ENCODE measurements at places on chromosomes 11 and 22.

DNA sequence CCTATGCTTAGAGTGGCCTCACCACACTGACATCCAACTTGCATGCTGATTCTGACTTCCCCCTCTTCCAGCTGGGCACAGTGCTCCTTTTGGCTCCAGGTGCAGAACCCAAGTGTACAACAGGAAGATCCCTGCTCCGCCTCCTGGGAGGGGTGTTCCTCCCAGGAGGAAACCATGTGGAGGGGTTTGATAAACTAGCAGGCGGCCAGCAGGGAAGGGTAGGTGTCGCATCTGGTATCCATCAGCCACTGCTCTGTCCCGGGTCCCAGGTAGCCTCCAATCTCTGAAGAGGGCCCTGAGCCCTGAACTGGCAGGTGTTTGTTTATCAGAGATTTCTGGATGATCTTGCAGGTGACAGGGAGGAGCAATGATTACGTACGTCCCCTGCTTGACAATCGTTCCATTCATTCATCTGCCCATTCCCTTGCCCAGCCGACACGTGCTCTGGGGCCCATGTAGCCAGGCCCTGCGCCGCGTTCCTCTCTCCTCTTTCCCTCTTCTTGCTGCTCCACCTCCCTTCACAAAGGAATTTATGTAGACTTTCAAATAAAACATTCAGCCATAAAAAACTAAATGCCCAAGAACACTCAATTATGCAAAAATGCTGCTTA is 41.2 kb upstream of the MICAL2 start:
- DNase-seq: no peak

DNA sequence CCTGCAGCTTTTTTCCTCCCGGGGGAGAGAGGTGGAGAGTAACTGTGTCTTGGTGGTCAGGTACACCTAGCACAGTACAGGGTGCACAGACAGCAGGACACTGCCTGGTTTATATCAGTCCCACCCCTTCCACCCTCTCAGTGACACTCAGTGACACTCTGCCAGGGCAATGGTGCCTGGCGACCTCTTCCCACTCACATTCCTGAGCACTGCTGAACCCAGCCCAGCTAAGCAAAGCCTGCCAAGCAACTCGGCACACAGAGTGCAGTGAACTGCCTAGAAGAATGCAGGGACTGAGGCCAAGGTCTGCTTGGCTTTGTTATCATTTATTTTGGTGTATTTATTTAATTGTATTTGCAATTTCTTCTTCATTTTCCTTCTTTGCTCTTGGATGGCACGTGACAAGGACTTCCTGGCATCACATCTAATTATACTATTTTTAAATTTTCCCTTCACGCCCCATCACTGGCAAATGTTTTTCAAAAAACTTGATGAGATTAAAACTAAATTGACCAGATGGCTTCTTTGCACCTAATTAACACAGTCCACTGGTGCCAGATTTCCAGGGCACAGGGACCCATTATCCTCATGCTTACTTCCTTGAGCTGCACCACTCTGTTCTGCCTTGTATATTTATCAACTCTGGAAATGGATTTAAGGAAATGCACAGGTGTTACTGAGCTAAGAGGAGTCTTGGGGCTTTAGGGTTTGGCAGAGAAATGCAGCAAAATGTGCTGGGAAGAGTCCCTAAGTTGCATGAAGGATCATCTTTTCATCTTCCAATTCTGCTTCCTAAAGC is 205.6 kb downstream of the ADAMTS15 start:
- DNase-seq: no peak

- DNase-seq: no peak
Measured at GRCh38 chr11:34242037-34242625, 115.7 kb downstream of the ABTB2 start.

DNA sequence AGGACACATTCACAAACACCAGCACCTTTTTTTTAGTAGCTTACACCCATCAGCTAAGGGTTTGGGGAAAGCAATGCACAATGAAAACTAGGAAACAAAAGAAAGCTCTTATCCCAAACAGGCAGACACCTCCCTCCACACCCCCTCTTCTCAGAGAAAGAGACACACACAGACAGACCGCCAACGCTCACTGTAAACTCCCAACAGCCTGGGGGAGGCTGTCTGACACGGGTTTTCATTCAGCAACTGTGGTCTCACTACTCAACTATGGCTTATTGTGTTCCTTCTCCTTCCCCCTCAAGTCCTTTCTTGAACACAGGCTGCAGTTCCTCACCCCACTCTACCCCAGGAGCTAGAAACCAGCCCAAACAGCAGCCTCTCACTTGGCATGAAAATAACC is 123.4 kb downstream of the C11orf58 start:
- DNase-seq: no peak

- no peak for DNase-seq
Measured at GRCh38 chr11:63274776-63275175, 31.4 kb upstream of the SLC22A25 start.

DNA sequence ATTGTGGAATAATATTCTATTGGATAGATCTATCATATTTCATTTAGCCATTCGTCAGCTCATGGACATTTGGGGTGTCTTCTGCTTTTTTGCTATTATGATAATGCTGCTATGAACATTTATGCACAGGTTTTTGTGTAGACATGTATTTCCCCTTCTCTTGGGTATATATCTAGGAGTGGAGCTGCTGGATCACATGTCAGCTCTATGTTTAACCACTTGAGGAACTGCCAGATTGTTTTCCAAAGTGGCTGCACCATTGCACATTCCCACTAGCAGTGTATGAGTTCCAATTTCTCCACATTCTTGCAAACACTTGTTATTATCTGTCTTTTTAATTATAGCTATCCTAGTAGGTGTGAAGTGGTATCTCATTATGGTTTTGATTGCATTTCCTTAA is 75.0 kb downstream of the C11orf65 start:
- DNase-seq: no peak

- no peak for DNase-seq
Measured at GRCh38 chr11:76808171-76808570, 25.0 kb downstream of the TSKU start.

- DNase-seq: no peak
Measured at GRCh38 chr11:124538019-124538418, 5.4 kb downstream of the OR8B12 start.

GRCh38 chr11:72405009-72405408 is 29.3 kb downstream of the CLPB start:
- DNase-seq: no peak

- DNase-seq: no peak
Measured at GRCh38 chr11:97850701-97851100, 1170.0 kb upstream of the CNTN5 start.

GRCh38 chr11:3857628-3858027 is 2.2 kb downstream of the STIM1 start:
- DNase-seq: no peak

- DNase-seq: no peak
Measured at GRCh38 chr11:870127-870413, 27.4 kb downstream of the TSPAN4 start.

DNA sequence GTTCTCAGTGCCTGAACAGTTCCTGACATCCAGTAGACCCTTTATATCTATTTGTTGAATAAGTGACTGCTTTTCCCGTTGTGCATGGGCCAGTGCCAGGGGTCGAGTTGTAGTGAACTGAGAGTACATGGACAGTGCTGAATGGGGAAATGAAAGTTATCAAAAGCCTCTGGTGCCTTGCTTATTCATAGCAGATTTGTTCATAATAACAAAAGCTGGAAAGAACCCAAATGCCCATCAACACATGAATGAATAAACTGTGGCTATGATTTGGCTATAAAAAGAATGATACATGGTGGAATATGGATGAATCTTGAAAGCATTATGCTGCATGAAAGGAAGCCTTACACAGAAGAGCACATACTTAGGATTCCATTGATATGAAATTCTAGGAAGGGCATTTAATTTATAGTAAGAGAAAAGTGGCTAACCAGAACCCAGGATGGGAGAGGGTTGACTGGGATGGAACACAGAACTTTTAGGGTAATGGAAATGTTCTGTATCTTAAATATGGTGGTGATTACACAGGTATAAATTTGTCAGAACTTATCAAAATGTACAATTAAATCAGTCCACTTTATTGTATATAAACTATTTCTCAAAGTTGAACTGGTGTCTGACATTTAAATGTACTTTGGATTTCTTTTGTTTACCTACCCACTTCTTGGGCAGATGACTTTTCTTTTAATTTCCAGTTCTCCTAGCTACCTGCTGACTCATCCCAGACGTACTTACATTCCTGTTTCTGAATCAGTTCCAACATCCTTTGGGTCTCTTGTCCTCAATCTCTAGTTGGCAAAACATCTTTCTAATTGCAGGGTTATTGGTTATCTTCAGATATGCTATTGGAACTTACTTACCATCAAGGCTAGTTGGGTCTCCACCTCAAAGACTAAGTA is 42.8 kb downstream of the PACS1 start:
- no peak for DNase-seq

DNA sequence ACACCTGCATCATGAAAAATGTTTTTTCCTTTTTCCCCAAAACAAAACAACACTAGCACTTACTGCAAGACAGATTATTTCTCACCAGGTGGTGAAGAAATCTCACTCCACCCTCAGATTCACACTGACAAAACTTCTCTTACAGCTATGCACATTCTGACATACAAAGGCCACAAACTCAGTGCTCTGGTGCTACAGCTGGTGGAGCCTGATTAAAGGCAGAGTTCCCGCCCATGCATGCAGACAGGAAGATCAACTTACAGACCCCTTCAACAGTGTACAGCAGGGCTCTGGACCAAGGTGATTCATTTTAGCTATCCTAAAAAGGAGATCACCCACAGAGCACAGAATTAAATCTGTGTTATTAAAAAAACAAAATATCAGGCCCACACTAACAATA is 112.6 kb downstream of the CADM1 start:
- DNase-seq: no peak

GRCh38 chr11:67053896-67054329 is 2.7 kb upstream of the RHOD start:
- peak; percentile 53 for DNase-seq

- DNase-seq: no peak
Measured at GRCh38 chr22:24310969-24311368, 40.3 kb downstream of the SPECC1L start.

GRCh38 chr11:75280227-75280701 is 39.7 kb downstream of the TPBGL start:
- DNase-seq: peak; percentile 79

GRCh38 chr11:80163441-80163840 is 722.6 kb upstream of the TENM4 start:
- no peak for DNase-seq

DNA sequence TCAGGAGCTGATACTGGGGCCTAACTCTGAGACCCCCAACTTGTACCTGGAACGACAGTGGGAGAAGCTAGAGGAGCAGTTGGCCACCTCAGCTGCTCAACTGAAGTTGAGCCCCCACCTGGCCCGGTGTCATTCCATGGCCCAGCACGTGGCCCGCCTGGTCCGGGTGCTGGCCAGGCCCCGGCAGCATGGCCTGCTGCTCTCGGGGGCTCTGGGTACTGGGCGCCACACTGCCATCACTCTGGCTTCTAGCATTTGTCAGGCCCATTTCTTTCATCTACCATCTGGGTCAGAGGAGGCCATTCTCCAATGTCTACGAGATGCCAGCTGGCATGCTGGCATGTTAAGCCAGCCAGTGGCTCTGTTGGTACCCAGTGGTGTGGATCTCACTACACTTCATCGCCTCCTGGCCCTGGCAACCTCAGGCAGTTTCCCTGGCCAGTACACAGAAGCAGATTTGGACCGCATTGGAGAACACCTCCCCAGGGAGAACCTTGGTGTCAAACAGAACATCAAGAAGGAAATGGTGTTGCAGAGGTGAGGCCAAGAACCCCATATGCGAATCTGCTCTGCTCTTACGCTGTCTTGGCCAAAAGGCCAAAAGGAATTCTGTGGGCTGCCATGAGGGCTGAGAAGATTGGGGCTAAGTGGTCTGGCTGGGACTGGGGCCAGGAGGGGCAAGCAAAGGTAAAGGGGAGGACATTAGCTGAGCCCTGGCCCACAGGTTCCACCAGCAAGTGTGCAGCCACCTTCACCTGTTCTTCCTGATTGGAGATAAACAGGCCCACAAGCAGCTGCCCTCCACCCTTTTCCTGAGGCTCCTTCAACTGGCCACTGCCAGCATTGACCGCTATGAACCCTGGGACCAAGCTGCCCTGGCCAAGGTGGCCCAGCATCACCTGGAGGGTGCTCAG is 45.4 kb downstream of the RRP8 start:
- DNase-seq: no peak

- DNase-seq: no peak
Measured at GRCh38 chr11:125272092-125272491, 107.5 kb downstream of the PKNOX2 start.

GRCh38 chr11:834371-835316 is 1.9 kb downstream of the CD151 start:
- DNase-seq: no peak

- no peak for DNase-seq
Measured at GRCh38 chr11:75246006-75246670, 5.6 kb downstream of the TPBGL start.

DNA sequence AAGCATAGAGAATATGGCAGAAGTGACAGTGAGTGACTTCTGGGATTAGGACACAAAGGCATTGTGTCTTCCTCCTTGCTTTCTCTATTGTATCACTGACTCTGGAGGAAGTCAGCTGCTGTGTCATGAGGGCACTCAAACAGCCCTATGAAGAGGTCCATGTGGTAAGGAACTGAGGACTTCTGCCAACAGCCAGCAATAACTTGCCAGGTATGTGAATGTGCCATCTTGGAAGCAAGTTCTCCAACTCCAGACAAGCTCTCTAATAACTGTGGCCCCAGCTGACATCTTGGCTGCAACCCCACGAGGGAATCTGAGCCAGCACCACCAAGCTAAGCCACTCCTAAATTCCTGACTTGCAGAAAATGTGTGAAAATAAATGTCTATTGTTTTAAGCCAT is 83.6 kb upstream of the ZBED5 start:
- DNase-seq: no peak

DNA sequence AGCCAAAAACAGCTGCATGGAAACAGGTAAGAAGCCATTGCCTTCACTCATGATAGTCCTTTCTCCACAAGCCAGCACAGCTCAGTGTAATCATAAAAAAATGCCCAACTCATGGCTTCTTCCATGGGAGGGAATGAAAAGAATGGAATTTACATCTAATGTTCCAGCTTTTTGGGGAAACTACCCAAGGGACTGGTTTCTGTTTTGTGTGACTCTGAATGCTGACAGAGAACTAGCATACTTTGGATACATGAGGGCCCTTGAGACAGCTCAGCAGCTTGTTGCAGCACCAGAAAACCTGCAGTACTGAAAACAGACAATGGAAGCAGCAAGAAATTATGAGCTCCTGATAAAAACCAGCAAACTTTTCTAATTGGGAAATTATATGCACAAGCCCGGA is 24.2 kb upstream of the HORMAD2 start:
- DNase-seq: no peak

- peak; percentile 33 for DNase-seq
Measured at GRCh38 chr22:45318558-45319323, 9.0 kb downstream of the FAM118A start.

- peak; percentile 25 for DNase-seq
Measured at GRCh38 chr11:776561-777287, 563 bp downstream of the GATD1 start.
